ENCODE measurements at places on chromosomes 2 and 18.
A peak's percentile ranks its signal among the peaks of the same experiment; 100 is the strongest.

DNA sequence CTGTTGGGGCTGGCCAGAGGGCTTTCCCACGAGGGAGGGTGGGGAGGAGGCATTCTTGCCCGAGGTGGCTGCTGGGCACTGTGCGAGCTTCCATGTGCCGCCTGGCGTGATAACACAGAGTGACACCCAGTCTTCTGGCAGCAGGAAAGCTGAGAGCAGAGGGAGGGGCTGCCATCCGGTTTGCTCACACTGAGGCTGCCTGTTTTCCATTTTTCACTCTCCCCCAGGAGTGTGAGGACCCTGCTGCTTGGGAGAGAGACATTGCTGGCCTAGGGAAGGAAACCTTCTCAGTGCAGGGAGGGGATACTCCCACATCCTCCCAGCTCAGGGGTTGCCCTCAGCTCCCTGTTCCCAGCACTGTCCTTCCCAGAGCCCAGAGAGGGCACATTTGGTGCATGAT lies 73.1 kb downstream of the INHBB start:
- DNase-seq, result no peak

GRCh38 chr18:37408676-37409265 lies 156.8 kb downstream of the CELF4 start:
- peak; percentile 86 for DNase-seq

DNA sequence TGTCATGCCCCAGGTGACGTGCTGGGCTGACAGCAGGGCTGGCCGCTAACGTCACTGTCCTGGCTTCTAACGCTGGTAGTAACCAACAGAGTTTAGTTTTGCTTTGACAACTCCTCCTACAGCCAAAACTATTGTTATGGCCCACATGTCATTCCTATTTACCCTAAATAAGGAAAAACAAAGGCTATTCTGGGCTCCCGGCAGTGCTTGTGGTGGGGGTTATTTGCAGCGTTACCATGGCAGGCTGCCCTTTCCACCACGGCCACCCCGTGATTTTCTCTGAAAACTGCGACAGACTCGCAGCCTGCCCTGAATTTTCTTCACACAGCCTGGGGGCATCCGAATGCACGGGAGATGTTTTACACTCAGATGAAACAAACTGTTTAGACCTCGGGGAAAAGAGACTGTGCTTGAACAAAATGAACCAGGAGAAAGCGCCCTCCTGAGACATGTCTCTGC lies 115.2 kb downstream of the FAM210A start:
- DNase-seq, result peak; percentile 30

DNA sequence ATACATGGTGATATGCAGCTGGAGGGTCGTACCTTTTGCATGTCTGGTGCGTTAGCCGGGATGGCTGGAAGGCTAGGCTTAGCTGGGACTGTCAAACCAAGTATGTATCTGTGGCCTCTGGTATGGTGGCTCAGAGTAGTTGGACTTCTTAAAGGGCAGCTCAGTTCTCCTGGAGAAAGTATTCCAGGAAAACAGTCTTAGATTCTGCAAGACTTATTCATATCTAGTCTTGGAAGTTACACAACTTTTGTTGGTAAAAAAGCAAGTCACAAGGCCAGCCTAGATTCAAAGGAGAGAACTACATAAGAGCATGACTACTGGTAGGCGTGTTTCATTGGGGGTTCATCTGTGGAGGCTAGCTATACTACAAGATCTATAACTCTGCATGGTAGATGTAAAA lies 45.5 kb downstream of the EML4 start:
- no peak for DNase-seq

GRCh38 chr18:33446604-33447003 lies 6.1 kb upstream of the CCDC178 start:
- DNase-seq, result no peak

DNA sequence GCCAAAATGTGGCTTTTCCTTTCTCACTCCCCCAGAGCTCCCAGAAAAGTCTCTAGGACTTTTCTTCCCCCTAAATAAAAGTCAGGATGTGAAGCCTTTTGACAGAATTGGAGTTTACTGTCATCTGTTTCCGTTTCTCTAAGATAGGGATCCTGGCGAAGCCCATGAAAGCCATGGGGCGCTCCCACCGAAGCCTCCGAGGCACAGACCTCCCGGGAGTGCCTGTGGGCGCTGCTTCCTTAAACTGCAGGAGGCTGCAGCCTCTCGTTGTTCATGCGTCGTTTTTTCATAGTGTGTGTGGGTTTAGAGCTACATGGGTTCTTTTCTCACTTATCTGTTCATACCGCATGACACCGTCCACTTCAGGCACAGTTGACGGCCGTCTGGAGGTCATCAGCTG lies 56.8 kb downstream of the ASAP2 start:
- no peak for DNase-seq

- DNase-seq, result no peak
These were observed 300.8 kb downstream of the NDUFA10 start for GRCh38 chr2:239724194-239724849.

GRCh38 chr2:160498137-160498536 lies 4.5 kb upstream of the RBMS1 start:
- no peak for DNase-seq

DNA sequence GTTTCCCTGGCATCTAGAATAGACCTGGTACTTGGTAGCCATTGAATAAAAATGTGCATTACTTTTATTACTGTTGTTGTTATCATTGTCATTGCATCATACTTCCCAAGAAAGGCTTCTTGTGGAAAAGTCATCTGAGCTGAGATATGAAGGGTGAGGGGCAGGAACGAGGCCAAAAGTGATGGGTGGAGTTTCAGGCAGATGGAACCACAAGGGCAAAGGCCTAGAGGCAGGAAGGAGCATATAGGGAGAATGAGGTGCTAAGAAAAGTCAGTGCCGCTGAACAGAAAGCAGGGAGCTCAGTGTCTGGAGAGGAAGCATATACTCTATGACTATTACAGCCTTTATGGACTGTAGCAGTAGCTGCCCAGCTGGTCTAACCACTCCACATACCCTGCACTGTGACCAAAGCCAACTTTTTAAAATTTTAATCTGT lies 219.3 kb downstream of the SPP2 start:
- no peak for DNase-seq

- DNase-seq, result no peak
These were observed 88.7 kb upstream of the LCLAT1 start for GRCh38 chr2:30358351-30358750.

DNA sequence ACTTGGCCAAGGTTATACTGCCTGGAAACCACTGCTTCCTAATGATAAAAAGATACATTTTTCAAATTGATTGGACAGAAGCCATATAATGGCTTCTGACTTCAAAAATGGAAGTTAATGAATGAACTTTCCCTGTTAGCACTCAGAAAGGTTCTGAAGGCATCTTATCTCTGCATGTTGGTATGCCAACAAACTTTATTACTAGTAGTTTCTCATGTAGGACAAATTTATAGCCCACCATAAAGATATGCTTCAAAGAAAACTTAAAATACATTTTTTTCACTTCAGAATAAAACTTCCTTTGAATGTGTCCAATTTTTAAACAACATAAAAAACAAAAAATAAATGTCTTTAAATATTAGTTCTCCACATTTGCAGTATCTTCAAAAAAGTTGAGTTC lies 10.0 kb downstream of the DOCK10 start:
- no peak for DNase-seq

DNA sequence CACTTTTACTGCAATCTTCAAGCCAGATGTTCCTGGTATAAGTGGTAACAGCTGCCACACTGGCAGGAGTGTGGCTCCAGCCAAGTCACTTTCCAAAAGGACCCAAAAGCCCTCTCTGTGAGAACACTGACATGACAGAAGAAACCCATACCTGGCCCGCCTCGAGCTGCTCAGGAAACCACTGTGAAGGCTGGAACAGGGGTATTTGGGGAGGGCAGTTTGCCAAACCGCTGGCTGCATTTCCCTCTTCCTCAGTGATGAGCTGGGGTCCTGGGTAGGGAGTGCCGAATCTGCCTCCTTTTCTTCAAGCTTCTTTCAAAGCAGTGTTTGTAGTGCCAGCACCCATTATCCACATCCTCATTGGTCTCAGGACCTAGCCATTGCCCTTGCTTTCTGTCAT lies 10.3 kb upstream of the OSR1 start:
- DNase-seq, result no peak

DNA sequence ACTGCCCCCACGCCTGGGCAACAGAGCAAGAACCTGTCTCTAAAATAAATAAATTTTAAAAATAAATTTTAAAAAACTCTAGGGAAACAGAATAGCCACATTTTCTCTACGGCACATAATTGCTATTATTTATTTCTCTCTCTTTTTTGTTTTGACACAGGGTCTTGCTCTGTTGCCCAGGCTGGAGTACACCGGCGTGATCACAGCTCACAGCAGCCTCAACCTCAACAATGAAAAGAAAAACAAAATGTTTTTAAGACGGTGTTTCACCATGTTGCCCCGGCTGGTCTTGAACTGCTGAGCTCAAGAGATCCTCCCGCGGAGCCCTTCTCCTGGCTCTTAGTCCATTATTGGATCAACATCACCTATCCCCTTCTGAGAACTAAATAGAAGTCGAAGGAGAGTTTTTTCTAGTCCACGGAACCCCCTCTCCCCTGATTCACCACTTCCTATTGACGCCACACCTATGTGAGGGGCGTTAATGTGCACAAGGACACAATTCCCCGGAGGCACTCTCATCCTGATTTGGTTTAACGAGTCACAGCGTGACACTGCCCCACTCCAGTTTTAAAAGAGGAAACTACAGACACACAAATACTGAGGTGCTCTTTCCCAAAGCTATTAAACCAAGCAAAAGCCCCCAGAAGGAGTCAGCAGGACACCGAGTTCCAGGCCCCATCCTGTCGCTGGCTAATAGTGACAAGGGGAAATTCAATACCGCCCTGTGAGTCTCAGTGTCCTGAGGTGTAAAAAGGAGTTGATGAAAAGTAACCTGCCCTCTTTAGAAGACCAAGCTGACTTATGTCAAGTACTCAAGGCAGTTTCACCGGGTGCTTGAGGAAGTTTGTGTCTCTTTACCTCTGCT lies 1.1 kb downstream of the NPC1 start:
- peak; percentile 76 for DNase-seq

- DNase-seq, result peak; percentile 84
These were observed 24.4 kb downstream of the ZNF892 start for GRCh38 chr2:95231723-95232122.

DNA sequence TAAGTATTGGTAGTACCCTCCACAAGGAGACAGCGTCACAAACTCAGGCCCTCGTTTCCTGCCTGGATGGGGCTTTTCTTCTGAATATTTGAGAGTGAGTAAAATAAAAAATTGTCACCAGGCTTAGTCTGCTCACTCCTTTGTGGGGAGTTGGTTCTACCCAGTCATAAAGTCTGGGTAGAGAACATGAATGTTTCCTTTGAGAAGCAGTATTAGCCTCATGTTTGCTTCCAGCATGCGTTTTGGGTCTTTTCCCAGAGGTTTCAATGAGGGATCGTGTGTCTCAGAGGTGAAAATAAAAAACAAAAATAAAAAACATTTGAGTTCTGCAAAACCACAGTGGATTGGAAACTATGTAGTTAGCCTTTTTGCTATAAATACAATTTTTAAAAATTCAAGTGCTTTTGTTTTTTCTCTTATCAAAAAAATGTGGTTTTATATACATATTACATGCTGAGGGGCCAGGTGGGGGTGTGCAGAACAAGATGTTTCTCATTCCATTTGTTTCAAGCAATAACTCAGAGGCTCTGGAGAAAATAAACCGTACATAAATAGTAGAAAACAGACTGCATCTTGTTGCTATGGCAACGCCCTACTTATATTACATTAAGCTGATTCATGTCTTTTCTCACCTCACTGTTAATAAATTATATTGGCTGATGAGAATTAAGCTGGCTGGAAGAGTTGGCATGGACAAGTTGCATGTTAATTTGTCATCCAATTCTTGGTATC lies 225.4 kb upstream of the FBXO11 start:
- DNase-seq, result peak; percentile 59

DNA sequence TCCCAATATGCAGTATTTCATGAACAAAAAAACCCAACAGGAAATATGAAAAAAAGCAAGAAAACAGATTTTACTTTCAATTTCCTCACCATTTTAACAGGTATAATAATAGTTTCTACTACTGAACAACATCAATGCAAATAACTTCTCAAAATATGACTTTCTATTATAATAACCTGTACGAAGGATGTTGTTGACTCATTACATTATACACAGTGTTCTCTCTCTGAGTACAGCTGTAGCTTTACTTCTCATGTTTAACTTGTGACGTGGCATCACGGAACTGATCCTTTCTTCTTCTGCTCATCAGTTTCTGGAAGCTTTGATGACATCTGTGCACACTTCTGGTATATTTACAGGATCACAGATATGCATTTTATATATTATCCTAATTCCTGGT lies 40.0 kb downstream of the FAM228A start:
- no peak for DNase-seq

GRCh38 chr2:62871506-62871905 lies 166.0 kb downstream of the EHBP1 start:
- no peak for DNase-seq

DNA sequence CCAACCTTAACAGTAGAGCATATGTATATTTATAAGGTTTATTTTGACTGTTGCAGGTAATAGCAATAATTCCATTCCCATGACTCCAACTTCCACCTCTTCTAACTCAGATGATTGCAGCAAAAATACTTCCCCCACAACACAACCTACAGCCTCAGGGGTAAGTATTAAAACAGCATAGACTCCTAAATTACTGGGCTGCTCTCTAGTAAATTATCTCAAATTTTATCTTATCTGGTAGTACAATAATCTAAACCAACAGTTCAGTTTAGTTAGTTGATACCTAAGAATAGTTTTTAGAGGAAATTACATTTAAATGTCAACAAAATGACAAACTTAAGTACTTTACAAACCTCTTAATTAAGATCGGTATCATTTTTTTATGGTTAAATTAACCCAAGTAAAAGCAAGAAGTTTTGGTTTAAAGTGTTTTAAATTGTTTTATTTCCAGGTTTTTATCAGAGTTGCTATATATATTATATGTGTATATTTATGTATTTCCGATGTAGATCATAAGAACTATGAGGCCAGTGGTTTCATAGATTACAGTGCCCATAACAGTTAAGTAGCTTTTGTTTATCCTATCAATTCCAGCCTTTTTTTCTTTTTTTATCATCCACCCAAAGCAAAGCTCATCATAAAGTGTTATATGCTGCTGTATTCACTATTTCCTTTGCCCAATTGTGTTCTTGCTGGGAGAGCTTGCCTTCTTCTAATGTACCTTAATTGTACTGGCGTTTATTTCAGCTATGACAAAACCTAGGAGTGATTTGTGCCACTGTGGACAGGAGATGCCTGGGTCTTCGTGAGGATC lies 13.7 kb downstream of the GATA6 start:
- DNase-seq, result no peak

DNA sequence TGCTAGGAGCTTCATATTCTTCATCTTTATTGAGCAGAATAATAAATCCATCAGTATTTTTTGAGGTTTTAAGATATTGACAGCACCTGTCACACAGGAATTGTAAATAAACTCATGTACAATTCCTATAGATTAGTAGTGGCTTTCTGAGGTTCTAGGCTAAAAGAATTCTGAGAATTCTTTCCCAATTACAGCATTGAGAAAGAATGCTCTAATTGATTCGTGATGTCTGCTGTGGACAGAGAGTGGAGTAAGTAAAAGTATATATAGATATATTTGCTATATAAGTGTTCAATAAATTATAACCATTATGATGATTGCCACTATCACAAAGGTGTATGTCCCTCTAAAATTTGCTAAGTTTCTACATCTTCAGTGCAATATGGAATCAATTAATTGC lies 186.5 kb upstream of the NRP2 start:
- peak; percentile 10 for DNase-seq

All from kidney tubule cell (primary cell).